ENCODE measurements at places on chromosomes 11 and 22.

DNA sequence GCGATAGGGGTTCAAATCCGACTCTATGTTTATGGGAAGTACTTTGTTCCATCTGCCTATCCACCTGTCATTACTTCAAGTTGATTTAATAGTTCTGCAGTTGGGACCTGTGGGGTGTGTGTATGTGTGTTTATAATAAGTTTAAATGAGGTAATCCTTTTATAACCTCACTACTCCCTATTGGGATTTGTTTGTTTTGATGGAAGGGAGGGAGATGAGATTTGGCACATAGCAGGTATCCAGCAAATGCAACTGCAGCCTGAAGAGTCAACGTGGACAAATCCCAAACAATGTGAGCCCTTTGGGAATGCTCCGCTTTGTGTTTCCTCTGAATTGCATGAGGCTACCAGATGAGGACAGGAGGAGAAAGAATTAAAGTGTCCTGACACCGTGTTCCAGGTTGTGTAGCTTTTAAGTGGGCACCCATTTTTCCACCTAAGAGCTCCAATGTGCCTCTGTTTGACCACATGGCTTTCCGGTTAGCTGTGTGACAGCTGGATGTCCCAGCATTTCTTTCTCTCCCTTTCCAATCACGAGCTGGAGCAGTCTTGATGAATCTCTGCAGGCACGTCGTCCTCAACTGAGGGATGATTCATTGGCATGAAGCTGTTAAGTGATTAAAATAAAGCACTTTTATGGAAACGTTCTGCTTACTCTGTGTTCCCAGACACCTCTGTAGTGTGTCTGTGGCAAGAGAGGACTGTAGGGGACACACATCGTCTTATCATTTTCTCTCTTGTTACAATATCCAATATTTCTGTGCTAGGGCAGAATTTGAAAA, 610.7 kb downstream of the NTM start:
- DNase-seq: peak; percentile 15

DNA sequence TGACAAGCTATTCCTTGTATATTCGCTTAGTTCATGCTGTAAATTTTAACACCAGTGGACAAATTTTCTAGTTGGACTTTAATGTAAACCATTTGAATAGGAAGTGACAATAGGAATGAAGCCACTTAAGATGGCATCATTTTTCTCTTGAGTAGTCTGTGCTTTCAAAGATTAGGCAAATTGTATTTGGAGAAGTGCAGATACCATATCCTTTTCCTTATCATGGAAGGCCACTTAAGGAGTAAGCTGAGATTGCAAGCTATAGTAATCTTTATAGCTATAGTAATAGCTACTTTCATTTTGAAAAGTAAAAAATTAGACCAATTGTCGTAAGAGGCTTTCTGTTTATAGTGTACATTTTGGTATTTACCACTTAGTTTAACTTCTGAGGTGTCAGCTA, 12.8 kb downstream of the CAPRIN1 start:
- DNase-seq: no peak

- DNase-seq: no peak
These were observed 52.5 kb downstream of the GRAMD4 start for GRCh38 chr22:46672731-46673130.

DNA sequence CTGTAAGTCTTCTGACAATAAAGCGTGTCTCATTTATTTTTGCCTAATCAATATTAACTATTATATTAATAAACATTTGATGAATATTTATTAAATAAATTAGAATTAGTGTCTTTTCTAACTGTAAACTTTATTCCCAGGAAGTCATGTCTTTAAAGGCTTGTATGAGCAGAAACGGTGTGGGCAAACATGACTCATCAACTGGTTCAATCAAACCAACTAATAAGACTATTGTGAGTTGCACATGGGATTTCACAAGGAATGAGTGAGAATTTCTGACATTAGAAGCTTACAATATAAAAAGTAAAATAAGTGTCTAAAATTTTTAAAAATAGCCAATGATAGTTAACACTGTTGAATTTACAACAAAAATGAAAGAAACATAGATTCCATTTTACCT, 259.2 kb upstream of the CTSC start:
- no peak for DNase-seq

- no peak for DNase-seq
These were observed 14.1 kb upstream of the TMEM121B start for GRCh38 chr22:17135153-17135760.

- DNase-seq: no peak
These were observed 92.4 kb downstream of the RTL6 start for GRCh38 chr22:44405661-44406060.

DNA sequence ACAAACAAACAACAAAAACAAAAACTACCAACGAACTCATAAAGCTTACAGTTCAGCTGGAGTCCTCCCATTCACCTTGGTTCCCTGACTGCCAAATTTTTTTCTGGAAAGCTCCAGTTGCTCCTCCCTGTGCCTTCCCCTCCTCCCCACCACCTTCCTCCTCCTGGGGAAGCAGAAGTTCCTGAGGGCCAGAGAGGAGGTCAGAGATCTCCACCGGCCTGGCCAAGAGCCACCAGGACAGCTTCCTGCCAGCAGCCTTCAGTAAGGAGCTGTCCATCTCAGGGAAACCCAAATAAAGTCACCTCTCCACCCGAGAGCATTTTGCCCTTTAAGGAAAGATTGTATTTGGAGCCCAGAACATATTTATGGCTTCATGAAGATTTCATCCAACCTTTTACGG, 20.0 kb downstream of the APLNR start:
- DNase-seq: no peak

GRCh38 chr11:78469896-78470295, 52.3 kb upstream of the GAB2 start:
- peak; percentile 14 for DNase-seq

DNA sequence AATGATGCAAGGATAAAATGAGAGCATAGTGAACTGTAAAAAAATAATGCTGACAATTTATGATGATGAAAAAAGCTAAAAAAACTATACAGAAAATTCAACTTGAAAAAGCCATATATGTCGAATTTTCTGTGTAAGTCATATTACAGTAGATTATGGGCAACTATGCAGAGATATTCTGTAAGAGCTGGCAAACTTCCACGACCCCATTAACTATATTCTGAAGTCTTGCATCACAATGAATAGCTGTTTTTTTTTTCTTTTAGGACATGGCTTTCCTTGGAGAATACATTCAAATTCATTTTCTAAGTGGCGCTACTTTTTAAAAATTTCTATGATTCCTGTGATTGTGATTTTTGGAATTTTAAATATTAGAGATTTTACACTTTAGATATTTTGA, 18.4 kb downstream of the PSMD13 start:
- peak; percentile 50 for DNase-seq

GRCh38 chr22:43245717-43246116, 58.8 kb upstream of the TTLL12 start:
- no peak for DNase-seq
